Transverse colon (tissue), 4 donors: ENCODE measurements at places on chromosomes 3 and 15. TPM values are rescaled to one million over a fixed set of nuclear protein-coding genes. Genes with fewer than 3 reads are reported as not detected.

FBXW12 gene
- not detected for total RNA-seq

- H3K36me3 ChIP-seq = no peaks in the 10 kb centered on the region
- H3K4me1 ChIP-seq = peaks cover 35% of the 10 kb centered on the region
Measured at GRCh38 chr15:40891810-40892446, 2.3 kb upstream of the VPS18 start.

GRCh38 chr15:66085128-66085527, 168.4 kb downstream of the MEGF11 start:
- no peak for DNase-seq
- H3K27me3 ChIP-seq = peaks cover 3% of the 10 kb centered on the region
- no peak overlapping the region for H3K27ac ChIP-seq
- no peaks in the 10 kb centered on the region for H3K4me1 ChIP-seq
- H3K36me3 ChIP-seq = no peaks in the 10 kb centered on the region

DNA sequence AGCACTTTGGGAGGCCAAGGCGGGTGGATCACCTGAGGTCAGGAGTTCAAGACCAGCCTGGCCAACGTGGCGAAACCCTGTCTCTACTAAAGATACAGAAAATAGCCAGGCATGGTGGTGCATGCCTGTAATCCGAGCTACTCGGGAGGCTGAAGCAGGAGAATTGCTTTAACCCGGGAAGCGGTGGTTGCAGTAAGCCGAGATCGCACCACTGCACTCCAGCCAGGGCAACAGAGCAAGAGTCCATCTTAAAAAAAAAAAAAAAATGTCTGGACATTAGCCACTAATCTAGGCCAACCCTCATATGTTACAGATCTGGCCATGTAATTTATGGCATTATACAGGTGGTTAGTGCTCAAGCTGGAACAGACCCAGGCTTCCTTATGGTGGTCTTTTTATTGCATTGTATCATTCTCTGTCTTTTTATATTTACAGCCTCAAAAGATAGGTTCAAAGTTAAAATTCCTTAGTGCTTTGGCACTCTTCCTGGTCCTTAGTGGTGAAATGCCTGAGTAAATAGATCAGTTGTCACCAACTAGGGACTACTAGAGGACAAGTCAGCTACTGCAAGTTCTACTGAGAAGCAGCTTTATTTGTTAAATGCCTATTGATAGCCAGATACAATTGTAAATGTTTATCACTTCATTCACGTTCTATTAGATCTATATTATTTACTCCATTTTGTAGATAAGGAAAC, 16.0 kb downstream of the STARD9 start:
- no peak overlapping the region for H3K4me3 ChIP-seq
- no peaks in the 10 kb centered on the region for H3K36me3 ChIP-seq
- peaks cover 30% of the 10 kb centered on the region for H3K4me1 ChIP-seq
- H3K27me3 ChIP-seq = no peaks in the 10 kb centered on the region
- H3K27ac ChIP-seq = peak overlapping the region; percentile 53
- no peak for DNase-seq

DNA sequence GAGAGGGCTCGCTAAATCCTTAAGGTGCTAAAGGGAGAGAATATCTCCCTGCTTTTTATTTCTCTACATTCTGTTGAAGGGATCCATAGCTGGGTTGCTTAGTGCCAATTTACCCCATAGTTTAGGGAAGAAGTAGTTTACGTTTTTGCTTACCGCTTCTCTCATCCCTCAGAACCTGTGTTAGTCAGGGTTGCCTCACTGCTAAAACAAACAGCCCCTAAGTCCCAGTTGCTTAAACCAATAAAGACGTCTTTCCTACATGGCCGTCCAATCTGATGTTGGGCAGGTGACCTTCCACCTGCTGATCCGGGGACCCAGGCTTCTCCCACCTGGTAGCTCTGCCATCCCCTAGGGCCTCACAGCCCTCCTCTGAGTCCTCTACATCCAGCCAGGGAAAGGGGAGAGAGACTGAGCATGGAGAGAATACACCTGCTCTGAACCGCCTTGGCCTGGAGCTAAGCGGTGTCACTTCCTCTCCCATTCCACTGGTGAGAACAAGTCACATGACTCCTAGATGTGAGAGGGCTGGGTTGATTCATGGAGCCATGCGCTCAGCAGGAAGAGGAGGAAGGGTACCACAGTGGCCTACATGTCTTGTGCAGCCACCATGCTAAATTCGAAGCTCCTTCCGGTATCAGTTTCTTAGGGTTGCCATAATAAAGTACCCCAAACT, 26.3 kb downstream of the DNASE1L3 start:
- DNase-seq = no peak
- H3K27me3 ChIP-seq = no peaks in the 10 kb centered on the region
- no peak overlapping the region for H3K27ac ChIP-seq
- H3K4me3 ChIP-seq = no peak overlapping the region
- no peaks in the 10 kb centered on the region for H3K36me3 ChIP-seq
- H3K4me1 ChIP-seq = no peaks in the 10 kb centered on the region

DNA sequence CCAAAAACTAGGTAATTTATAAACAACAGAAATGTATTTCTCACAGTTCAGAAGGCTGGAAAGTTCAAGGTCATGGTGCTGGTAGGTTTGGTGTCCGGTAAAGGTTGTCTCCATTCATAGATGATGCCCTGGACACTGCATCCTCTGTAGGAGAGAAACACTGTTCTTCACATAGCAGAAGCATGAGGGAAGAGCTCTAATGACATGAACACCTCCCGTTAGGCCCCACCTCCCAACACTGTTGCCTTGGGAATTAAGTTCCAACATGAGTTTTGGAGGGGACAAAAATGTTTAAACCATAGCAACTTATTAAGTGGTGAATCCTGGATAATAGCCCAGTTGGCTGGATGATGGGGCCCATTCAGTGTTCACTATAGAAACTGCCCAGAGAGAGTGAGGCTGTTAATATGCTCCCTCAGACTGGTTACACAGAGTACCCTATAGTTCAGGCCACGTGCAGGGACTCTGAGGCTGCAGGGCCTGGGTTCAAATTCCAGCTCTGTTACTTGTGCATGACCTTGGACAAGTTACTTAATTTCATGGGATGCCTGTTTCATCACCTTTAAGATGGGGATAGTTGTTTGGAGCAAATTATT, 37.0 kb downstream of the CCNL1 start:
- H3K27ac ChIP-seq = peak overlapping the region; percentile 93

GRCh38 chr3:60742606-60743145, 508.6 kb downstream of the FHIT start:
- no peak overlapping the region for H3K4me3 ChIP-seq
- no peaks in the 10 kb centered on the region for H3K4me1 ChIP-seq

DNA sequence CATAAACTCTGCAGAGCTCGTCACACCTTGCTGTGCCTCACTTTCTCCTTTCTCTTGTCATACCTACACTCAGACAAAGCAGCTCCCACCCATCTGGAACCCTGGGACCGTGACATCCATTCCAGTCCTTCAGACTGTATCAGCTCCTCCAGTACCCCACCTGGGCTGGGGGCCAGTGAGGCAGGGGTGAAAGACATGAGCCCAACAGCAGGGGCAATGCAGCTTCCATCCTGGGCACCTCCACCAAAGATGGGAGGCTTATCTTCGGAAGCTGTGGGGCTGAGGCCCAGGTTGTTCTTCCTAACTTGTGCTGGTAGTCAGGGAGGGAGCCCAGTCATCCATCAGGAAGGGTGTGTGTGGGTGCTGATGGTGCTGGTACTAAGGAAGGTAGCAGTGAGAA, 109.2 kb downstream of the EEFSEC start:
- H3K4me1 ChIP-seq = no peaks in the 10 kb centered on the region
- H3K27me3 ChIP-seq = no peaks in the 10 kb centered on the region
- no peak for DNase-seq
- H3K36me3 ChIP-seq = no peaks in the 10 kb centered on the region
- no peak overlapping the region for H3K27ac ChIP-seq

GRCh38 chr3:52227117-52227516, 1.7 kb upstream of the TLR9 start:
- H3K27ac ChIP-seq = no peak overlapping the region
- DNase-seq = no peak
- no peaks in the 10 kb centered on the region for H3K4me1 ChIP-seq

DNA sequence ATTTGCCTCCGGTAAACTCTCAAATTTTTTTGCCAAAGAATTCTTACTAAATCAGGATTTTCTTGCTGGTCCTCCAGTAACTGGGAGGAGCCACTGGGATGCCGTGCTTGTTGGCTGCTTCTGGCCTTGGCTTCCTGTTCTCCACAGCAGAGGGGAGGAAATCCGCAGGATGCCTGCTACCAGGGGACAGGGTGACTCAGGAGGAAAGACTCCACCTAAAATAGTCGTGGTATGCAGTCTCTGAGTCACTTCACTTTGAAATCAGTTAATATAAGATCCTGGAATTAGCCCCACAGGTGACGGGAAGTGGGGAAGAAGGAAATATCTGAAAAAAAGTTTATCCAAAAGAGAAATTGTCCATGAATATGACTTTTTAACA, 6.5 kb upstream of the TM4SF18 start:
- no peaks in the 10 kb centered on the region for H3K27me3 ChIP-seq
- H3K36me3 ChIP-seq = no peaks in the 10 kb centered on the region
- H3K4me1 ChIP-seq = no peaks in the 10 kb centered on the region
- DNase-seq = peak; percentile 46
- H3K27ac ChIP-seq = peak overlapping the region; percentile 49

- no peak for DNase-seq
- H3K27me3 ChIP-seq = no peaks in the 10 kb centered on the region
- no peak overlapping the region for H3K4me3 ChIP-seq
- H3K27ac ChIP-seq = peak overlapping the region; percentile 46
Measured at GRCh38 chr3:69058180-69058946, 6.2 kb upstream of the TMF1 start.

DNA sequence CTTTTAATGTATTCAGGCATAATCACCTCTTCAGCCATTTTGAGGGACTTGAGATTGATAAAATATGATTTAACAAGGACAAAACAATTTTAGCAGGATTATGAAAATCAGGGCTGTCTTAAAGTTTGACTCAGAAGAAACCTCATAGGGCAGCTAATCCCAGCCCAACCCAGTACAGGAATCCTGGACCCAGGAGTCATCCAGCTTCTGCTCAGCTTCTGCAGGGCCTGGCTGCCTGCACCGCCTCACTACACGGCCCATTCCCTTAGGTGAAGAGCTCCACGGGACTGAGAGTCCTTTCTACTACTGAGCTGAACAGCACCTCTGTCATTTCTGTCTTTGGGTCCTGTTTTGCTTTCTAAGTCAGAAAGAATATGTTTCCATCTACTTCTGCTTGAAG, 37.5 kb downstream of the ARHGAP31 start:
- H3K27me3 ChIP-seq = no peaks in the 10 kb centered on the region
- no peaks in the 10 kb centered on the region for H3K36me3 ChIP-seq
- no peak overlapping the region for H3K27ac ChIP-seq
- peaks cover 20% of the 10 kb centered on the region for H3K4me1 ChIP-seq
- DNase-seq = no peak

- no peak within 1 kb of the TSS for H3K4me3 ChIP-seq
- no peaks in the 10 kb centered on the region for H3K4me1 ChIP-seq
- no peak within 1 kb of the TSS for H3K27ac ChIP-seq
- no peak for DNase-seq
- H3K36me3 ChIP-seq = no peaks in the 10 kb centered on the region
Measured at GRCh38 chr3:63278171-63279004, at the start of gene SYNPR. TSS of gene SYNPR (plus strand) at chr3:63278308.

DNA sequence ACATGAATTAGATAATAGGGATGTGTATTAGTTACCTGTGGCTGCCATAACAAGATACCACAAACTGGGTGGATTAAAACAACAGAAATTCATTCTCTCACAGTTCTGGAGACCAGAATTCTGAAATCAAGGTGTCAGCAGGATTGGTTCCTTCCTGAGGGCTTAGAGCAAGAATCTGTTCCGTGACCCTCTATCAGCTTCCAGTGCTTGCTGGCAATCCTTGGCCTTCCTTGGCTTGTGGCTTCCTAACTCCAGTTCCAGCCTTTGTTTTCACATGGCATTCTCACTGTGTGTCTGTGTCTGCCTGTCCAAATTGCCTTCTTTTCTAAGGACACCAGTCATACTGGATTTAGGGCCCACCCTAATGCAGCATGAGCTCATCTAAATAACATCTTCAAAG, 94.4 kb upstream of the NR2E3 start:
- no peaks in the 10 kb centered on the region for H3K27me3 ChIP-seq
- DNase-seq = no peak
- H3K27ac ChIP-seq = no peak overlapping the region
- H3K4me1 ChIP-seq = no peaks in the 10 kb centered on the region
- no peaks in the 10 kb centered on the region for H3K36me3 ChIP-seq

SCAANT1 gene
- total RNA-seq = not detected

GRCh38 chr3:56069766-56070165, 398.5 kb downstream of the ERC2 start:
- no peak for DNase-seq
- H3K4me1 ChIP-seq = no peaks in the 10 kb centered on the region
- no peaks in the 10 kb centered on the region for H3K36me3 ChIP-seq
